Activated CD4-positive, alpha-beta T cell treated with anti-CD3 and anti-CD28 coated beads, Interleukin-2, amount 10 ng/mL, durations not matched to agents 24 days and 14 days (primary cell): ENCODE measurements at places on chromosomes 2 and 18.

- no peak for DNase-seq
Observed at GRCh38 chr2:172613615-172614231, 57.8 kb downstream of the PDK1 start.

GRCh38 chr2:129354631-129355030 is 624.8 kb upstream of the RAB6C start:
- DNase-seq: no peak

DNA sequence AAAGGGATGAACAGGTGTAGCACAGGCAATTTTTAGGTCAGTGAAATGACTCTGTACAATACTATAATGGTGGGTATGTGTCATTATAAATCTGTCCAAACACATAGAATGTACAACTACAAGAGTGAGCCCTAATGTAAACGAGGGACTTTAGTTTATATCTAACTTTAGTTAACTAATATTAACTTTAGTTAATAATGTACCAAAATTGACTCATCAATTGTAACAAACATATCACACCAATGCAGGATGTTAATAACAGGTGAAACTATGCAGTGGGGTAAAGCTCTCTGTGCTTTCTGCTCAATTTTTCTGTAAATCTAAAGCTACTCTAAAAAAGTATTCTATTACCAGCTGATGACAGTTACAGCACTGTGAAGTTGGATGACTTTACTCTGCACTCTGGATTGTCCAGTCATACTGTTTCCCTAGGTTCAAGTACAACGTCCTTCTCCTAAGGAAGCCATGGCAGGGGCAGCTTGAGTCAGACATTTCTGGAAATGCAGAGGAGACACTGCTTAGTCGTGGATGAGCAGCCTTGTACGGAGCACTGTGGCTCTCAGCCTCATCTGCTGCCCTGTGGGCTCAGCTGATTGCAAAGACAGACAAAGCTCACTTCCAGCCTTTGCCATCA is 26.1 kb downstream of the TGFA start:
- DNase-seq: no peak

- no peak for DNase-seq
Observed at GRCh38 chr18:80210312-80211083, 36.8 kb downstream of the PARD6G start.

- no peak for DNase-seq
Observed at GRCh38 chr2:198036029-198036879, 231.9 kb downstream of the PLCL1 start.

DNA sequence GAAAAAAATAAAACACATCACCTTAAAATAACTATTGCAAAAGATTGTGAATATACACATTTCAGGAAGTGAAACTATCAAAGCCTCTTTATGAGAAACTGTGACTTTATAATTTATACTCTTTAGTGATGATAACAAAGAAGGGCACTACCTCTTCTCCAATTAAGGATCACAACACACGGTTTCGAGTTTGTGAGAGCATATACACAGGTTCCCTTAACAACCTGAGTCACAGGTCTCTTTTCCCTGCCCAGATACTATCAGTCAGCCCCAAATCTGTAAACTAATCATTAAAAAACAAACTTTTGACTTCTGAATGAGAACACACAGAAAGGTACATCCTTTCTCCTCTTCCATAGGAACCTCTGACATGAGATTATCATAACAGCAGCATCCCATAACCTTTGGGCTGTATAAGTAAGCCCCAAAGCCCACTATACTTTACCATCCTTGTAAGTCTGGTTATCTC is 44.9 kb downstream of the PTPN2 start:
- DNase-seq: peak; percentile 78

GRCh38 chr2:126527836-126528490 is 128.0 kb upstream of the GYPC start:
- DNase-seq: peak; percentile 90

DNA sequence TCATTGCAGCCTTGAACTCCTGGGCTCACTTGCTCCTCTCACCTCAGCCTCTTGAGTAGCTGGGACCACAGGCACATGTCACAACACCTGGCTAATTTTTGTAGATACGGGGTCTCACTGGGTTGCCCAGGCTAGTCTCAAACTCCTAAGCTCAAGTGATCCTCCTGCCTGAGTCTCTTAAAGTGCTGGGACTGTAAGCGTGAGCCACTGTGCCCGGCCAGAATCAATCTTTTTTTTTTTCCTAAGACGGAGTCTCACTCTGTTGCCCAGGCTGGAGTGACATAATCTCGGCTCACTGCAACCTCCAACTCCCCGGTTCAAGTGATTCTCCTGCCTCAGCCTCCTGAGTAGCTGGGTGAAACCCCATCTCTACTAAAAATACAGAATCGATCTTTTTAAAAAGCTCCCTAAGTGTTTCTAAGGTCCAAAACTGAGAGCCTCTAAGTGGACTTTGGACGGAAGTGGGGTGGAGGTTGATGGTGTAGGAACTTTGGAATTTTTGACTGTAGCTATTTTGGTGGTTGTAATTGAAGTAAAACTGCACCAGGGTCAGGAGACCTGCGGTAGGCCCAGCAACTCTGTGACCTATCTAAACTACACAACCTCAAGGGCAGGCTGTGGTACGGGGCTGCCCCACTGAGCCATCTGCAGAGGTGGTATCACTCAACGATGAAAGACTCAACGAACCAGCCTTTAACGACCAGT is 82.9 kb downstream of the POLR1A start:
- DNase-seq: no peak

DNA sequence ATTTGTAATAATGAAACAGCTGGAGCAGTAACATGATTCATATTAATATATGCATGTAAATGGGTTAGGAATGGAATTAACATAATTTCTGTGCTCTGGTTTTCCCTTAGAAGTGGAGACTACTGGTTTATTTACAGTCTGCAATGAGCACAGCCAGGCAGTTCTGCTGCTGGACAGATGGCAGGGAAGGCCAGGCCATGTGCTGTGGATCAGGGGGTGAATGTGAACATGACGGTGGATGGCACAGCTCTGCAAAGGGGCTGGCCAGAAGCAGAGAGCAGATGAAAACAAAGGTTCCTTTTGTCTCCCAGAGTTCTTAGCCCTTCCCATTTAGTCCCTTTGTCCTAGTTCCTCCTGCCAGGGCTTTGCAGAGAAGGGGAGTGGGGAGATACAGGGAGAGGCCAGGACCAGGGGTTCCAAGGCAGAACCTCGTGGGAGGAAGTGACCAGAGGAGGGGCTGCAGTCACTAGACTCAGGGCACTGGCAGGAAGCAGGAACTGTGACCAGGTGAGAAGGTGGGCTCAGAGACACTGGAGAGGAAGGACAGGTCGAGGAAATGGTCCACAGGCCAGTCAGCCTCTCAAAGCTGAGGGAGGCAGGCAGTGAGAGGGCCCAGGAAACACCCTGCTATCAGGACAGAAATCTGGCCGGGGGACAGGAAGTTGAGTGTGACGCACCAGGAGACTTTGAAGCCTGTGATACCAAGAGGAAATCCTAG is 112.9 kb upstream of the ATP8B1 start:
- peak; percentile 65 for DNase-seq

DNA sequence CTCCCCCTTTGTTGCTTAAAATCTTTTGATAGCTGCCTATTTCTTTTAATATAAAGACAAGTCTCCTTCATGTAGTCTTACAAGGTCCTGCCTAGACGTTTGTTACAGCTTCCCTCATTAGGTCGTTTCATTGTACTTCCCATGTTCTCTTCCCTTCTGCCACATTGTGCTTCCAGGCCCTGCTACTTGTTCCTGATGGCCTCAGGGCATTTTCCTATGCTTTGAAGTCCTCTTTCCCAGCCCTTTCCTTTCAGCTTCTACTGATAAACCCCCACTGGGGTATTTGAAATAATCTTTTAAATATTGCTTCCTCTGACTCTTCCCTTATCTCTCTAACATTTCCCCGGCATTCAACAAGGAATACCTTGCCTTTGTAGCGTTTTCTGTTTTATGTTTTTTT is 67.4 kb downstream of the UBE2E3 start:
- no peak for DNase-seq

DNA sequence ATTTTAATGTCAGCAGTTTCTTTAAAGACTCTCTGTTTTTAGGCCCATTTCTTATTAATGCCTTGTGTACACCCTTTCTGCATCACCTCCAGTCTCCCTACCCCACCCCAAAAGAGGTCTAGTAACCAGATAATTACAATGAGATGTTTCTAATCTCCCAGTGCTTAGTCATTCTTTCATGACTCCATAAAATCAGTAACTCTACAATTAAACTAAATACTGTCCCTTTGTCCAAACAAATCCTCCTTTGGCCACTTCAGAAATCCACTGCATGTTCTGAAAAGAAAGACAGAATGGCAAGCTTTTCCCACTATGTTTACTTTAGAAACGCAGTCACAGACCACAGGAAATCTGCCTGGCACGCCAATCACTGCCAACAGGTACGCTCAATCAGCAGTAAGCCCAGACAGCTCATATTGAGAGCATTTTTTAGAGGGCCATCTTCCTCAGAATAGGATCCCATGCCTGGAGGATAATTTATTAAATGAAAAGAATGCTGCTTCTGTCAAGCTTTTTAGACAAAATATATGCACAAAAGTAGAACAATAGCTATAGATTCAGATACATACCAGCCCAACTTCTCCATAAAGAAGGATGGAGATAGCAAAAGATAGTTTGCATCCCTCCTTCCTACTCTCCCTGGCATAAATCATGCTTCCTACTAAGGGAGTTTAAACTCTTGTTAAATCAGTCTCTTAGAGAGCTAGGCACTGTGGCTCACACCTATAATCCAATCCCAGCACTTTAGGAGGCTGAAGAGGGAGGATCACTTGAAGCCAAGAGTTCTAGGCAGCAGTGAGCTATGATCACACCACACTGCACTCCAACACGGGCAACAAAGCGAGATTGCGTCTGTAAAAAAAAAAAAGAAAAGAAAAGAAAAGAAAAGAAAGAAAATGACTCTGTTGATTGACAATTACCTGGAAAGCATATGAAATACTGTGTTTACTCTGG is 14.6 kb downstream of the CLASP1 start:
- DNase-seq: no peak

DNA sequence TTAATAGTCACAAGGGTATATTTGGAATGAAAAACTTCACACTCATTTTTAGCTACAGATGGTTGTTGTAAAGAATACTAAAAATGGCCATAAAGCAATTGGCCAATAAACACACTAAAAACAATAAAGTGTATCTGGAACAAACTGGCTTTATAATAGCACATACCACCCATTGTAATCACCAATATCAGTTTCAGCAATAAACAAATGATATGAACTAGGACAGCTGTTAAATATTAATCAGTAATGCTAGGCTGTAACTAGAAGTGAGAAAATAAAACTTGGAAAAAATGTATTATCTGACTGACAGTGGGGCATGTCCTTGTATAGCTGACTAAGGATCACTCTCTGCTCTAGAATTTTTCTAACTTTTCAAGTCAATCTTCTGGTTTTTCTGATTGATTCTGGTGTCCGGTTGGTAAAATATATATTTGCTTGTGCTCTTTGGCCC is 312.5 kb downstream of the RND3 start:
- no peak for DNase-seq
